ENCODE measurements at places on chromosomes 3 and 15. TPM values are rescaled to one million over a fixed set of nuclear protein-coding genes. Genes with fewer than 3 reads are reported as not detected.
A peak's percentile ranks its signal among the peaks of the same experiment; 100 is the strongest.

- H3K27me3 ChIP-seq = no peaks in the 10 kb centered on the region
- DNase-seq = no peak
- no peak overlapping the region for H3K27ac ChIP-seq
- no peak overlapping the region for H3K4me3 ChIP-seq
Observed at GRCh38 chr15:77519540-77519939, 98.9 kb downstream of the HMG20A start.

DNA sequence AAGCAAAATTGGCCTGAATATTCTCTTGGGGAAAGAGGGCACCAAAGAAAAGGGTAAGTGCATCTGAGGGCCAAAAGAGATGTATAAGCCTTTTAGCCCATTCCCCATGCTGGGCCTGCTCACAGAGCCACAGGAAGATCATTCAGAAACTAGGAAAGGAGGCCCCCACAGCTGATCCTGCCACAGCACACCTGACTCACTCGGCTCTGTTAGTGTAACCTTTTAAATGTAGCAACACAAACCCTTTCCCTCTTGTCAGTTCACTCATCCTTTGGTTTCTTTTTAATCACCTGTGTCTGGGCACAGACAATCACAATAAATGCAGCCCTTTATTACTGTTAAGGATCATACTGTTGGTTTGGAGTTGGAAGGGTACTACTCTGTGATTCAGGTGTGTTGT, 69.9 kb downstream of the PDCD6IP start:
- no peaks in the 10 kb centered on the region for H3K4me1 ChIP-seq
- no peaks in the 10 kb centered on the region for H3K36me3 ChIP-seq
- no peak overlapping the region for H3K27ac ChIP-seq
- no peak overlapping the region for H3K4me3 ChIP-seq
- DNase-seq = no peak
- H3K27me3 ChIP-seq = no peaks in the 10 kb centered on the region

DNA sequence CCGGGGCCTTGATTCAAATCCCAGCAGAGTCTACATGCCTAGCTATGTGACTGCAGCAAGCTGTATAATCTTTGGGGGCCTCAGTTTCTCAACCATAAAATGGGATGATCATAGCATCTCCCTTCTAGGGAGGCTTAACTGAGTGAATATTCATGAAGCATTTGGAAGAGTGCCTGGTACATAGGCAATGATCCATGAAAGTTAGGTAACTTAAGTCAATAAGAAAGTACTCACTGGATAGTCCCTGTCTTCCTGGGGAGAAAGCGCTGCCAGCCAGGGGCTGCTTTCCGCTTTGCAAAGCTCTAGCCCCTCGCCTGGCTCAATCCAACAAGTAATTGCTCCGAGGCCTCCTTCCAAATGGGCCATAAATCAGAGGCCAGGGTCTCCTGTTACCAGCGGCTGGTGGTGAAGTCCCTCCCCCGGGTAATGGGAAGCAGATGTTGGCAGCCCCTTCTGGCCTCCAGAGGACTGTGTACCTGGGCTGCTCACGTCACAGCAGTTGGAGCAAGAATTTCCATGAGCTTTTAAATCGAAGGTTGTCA, 521.9 kb upstream of the PROK2 start:
- H3K4me3 ChIP-seq = no peak overlapping the region
- peak overlapping the region; percentile 81 for H3K27ac ChIP-seq
- H3K36me3 ChIP-seq = no peaks in the 10 kb centered on the region
- peak; percentile 92 for DNase-seq
- peaks cover 16% of the 10 kb centered on the region for H3K4me1 ChIP-seq

The BUB1B gene
- 8.2 TPM for total RNA-seq

DNA sequence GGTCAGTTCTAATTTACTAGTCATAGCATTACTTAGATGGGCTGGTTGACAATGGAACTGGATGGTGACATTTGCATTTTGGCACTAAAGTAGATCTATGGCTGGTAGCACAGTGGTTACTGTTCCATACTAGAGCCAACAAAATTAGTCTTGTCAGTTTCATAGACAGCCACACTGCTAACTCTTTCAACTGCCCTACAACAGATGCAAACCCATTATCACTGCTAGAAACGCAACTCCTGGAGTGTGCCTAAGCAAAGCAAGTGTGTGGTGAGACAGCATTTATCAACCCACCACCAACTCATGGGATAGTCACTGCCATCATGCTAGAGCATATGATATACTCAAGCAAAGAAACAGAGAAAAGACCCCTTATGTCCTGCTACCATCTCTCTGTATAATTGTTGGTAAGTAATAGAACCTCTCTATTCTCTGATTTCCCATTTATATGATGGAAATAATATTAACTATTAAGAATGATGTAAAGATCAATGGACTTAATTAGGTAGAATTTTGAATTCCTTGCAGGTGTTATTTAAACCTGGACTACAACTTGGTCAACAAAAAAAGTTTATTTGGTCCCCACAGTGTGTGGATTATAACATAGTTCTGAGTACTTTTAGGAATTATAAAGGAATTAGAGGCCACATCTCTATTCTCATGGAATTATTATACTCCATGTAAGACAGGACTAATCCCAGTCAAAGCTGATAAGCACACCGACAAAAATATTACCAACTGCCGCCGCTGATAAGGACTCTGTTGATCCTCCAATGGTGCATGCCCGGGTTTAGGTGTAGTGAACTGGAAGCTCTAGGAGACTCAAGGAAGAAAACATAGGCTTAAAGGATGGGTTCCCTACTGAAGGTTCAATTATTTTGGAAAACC, 19.9 kb upstream of the ABHD5 start:
- DNase-seq = no peak
- H3K27me3 ChIP-seq = no peaks in the 10 kb centered on the region
- H3K27ac ChIP-seq = no peak overlapping the region
- no peaks in the 10 kb centered on the region for H3K4me1 ChIP-seq

- H3K27ac ChIP-seq = peak overlapping the region; percentile 76
- peaks cover 4% of the 10 kb centered on the region for H3K4me1 ChIP-seq
- H3K36me3 ChIP-seq = no peaks in the 10 kb centered on the region
Observed at GRCh38 chr3:155232605-155233004, 60.9 kb downstream of the STRIT1 start.

The KPNA4 gene
- 19.5 TPM for total RNA-seq

DNA sequence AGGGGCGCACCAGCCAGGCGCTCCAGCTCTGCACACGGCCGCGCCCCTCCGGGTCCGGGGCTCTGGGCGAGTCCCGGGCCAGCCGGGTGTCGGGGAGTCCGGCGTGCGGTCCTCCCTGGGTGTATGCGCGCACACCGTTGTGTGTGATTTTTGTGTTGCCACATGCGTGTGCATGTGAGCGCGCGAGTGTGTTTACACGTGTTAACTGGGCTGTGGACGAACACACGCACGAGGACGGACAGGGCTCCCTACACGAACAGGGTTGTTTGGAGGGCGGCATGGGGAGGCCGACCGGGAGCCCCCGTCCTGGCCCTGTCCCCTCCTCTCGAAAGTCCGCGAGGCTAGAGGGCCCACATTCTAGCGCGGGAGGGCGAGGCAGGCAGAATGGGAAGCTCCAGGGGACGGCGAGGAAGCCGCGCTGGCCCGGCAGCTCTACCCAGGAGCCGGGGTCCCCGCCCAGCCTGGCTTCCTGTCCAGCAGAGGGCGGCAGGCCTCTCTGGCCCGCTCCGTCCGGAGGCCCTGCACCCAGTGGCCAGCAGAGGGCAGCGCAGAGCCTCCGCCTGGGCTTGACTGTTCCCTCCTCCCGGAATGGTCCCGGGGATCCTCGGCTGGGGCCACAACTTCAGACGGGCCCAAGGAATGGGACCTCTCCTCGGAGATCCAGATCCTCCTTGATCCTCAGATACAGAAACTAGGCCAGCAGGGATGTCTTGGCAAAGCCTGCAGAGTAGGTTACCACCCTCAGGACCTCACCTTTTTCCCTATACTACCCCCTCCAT, 611 bp upstream of the LINGO1 start:
- DNase-seq = peak; percentile 74
- H3K27ac ChIP-seq = no peak overlapping the region
- peak overlapping the region; percentile 28 for H3K4me3 ChIP-seq
- H3K36me3 ChIP-seq = no peaks in the 10 kb centered on the region
- peaks cover 3% of the 10 kb centered on the region for H3K4me1 ChIP-seq

The TRIM42 gene
- not detected for total RNA-seq

DNA sequence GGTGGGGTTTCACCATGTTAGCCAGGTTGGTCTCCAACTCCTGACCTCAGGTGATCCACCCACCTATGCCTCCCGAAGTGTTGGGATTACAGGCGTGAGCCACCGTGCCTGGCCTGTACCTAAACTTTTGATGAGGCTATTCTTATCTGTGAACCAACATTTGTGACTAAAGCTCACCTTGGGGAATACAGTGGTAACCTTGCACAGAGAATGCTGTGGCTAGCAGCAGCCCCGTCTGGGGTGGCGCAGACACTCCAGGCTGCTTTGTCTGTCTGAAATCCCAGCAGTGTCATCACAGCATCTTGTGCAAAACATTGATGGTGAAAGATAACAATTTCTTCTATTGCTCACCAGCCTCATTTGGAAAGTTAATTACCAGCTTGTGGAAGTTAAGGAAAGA, 58.9 kb downstream of the CMTM8 start:
- no peak overlapping the region for H3K27ac ChIP-seq
- H3K4me1 ChIP-seq = no peaks in the 10 kb centered on the region
- DNase-seq = no peak

- H3K4me3 ChIP-seq = no peak overlapping the region
- no peak overlapping the region for H3K27ac ChIP-seq
- no peaks in the 10 kb centered on the region for H3K36me3 ChIP-seq
- no peak for DNase-seq
- peaks cover 2% of the 10 kb centered on the region for H3K27me3 ChIP-seq
Observed at GRCh38 chr3:127489357-127489756, 101.2 kb downstream of the TPRA1 start.

DNA sequence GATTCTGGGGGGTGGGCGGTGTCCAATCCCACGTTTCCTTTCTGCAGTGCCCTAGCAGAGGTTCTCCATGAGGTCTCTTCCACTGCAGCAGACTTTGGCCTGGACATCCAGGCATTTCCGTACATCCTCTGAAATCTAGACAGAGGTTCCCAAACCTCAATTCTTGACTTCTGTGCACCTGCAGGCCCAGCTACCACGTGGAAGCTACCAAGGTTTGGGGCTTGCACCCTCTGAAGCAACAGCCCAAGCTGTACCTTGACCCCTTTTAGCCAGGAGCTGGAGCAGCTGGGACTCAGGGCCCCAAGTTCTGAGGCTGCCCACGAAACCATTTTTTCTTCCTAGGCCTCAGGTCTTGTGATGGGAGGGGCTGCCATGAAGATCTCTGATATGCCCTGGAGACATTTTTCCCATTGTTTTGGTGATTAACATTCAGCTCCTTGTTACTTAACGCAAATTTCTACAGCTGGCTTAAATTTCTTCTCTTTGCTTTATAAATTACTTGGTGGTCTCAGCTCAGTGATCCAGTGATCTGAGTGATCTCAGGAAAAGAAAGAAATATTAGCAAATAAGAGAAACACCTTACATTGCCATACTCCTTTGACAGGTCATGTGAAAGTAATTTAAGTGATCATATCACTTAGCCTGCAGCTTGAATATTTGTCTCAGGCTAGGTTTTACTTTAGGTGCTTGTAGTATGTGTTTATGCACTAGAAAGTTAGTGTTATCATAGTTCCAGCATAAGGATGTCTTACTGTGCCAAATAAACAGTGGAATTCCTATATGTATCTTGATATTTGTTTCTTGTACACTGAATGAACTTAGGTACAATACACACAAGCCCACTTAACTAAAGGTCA, 3.0 kb downstream of the SNAP23 start:
- no peaks in the 10 kb centered on the region for H3K27me3 ChIP-seq
- H3K4me1 ChIP-seq = peaks cover 2% of the 10 kb centered on the region
- no peaks in the 10 kb centered on the region for H3K36me3 ChIP-seq
- no peak overlapping the region for H3K27ac ChIP-seq
- no peak overlapping the region for H3K4me3 ChIP-seq

DNA sequence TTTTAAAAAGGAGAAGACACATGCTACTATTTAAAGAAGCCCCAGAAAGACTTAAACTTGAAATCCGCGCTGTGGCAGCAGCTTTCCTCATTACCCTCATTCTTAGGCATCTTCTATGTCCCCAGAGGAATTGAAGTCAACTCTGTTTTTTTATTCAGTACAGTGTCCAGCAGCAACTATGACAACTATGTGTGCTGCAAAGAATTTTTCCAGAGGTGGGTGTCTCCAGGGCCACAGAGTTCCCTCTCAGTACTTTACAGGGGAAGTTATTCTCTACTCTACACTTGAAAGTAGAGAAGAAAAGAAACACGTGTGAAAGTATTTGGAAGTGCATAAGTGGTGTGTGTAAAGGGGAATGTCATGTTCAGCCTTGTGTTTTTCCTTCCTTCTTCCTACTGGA, 32.0 kb downstream of the GATM start:
- H3K27me3 ChIP-seq = no peaks in the 10 kb centered on the region
- no peaks in the 10 kb centered on the region for H3K4me1 ChIP-seq
- H3K36me3 ChIP-seq = no peaks in the 10 kb centered on the region
- no peak overlapping the region for H3K4me3 ChIP-seq
- no peak for DNase-seq

The SNTN gene
- total RNA-seq = not detected

- no peaks in the 10 kb centered on the region for H3K36me3 ChIP-seq
- H3K4me3 ChIP-seq = no peak overlapping the region
- no peak overlapping the region for H3K27ac ChIP-seq
- no peaks in the 10 kb centered on the region for H3K4me1 ChIP-seq
Observed at GRCh38 chr3:138394686-138395085, 39.7 kb upstream of the ESYT3 start.

Measured in prostate gland (tissue), 2 donors.